SK-N-SH treated with all-trans-retinoic acid at 6 μM for 48 hours (cell line): ENCODE measurements at places on chromosomes 13 and 19.

GRCh38 chr13:30024125-30024865, 173.9 kb upstream of the UBL3 start:
- no peak for ATAC-seq

- no peak for ATAC-seq
Measured at GRCh38 chr19:5131506-5132205, 162.7 kb downstream of the KDM4B start.

- ATAC-seq = peak; percentile 77
Measured at GRCh38 chr19:1746401-1747284, 6.7 kb upstream of the ONECUT3 start.

GRCh38 chr13:65914716-65915115, 1315.4 kb downstream of the PCDH9 start:
- peak; percentile 31; the same call in 2 of the 3 replicates for ATAC-seq

DNA sequence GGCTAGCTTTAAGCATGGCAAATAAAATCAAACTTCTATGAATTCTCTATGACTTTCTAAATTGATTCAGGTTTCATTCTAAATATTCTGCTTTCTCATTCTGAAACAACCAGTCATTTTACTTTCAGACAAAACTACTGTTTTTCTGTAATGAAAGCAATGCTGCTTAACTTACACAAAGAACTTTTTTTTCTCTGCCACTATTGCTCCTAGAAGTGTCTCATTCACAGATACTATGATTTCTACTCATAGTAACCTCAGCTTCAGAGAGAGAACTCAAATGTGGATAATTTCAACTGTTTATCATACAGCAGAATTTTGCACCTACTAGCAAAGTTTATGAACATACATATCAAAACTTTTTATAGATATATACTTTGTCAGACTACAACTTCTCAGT, 724.6 kb downstream of the SLITRK5 start:
- ATAC-seq = no peak

GRCh38 chr13:85693889-85694511, 105.2 kb downstream of the SLITRK6 start:
- peak; percentile 92 for ATAC-seq

DNA sequence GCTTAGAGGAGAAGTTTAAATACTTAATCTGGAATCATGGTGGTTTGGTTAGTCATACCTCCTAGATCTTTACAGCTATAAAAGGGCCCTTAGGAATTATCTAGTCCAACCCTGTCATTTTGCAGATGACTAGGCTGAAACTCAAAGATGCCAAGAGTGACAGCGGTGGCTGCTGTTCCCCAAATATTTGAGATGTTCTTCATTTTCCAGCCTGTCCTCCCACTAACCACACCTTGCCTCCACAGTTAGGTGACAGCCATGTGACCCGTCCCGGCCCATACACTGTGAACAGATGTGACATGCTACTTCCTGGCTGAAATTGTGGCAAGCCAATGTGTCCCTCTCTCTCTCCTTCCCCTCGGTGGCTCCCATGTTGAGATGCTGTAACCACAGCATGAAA, 225.5 kb upstream of the IPO5 start:
- ATAC-seq = no peak

DNA sequence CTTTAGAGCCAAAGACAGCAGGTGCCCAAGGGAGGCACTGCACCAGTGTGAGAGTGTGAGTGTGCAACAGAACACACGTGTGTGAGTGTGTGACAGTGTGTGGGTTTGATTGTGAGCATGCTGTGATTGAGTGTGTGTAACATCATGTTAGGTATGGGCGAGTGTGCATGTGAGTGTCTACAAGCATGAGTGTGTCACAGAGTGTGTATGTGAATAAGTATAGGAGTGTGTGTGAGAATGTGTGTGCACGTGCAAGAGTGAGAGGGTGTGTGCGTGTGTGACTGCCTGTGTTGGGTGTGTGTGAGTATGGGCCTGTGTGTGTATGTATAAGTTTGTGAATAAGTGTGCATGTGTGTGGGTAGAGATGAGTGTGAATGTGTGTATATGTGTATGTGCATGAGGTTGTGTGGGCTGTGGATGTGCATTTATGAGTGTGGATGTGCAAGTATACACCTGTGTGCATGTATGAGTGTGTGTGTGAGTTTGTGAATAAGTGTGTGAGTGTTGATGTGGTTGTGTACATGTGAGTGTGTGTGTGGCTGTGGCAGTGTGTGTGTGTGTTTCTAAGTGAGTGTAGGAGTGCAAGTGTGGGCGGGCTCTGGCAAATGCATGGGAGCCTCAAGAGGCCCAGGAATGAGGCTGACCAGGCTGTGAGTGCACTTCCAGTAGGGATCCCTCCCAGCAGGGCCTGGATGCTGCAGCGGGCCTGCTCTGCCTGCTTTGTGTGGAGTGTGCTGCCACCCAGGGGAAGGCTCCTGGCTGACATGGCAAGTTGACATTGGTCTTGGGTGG, 198.4 kb downstream of the COL4A1 start:
- ATAC-seq = peak; percentile 92

DNA sequence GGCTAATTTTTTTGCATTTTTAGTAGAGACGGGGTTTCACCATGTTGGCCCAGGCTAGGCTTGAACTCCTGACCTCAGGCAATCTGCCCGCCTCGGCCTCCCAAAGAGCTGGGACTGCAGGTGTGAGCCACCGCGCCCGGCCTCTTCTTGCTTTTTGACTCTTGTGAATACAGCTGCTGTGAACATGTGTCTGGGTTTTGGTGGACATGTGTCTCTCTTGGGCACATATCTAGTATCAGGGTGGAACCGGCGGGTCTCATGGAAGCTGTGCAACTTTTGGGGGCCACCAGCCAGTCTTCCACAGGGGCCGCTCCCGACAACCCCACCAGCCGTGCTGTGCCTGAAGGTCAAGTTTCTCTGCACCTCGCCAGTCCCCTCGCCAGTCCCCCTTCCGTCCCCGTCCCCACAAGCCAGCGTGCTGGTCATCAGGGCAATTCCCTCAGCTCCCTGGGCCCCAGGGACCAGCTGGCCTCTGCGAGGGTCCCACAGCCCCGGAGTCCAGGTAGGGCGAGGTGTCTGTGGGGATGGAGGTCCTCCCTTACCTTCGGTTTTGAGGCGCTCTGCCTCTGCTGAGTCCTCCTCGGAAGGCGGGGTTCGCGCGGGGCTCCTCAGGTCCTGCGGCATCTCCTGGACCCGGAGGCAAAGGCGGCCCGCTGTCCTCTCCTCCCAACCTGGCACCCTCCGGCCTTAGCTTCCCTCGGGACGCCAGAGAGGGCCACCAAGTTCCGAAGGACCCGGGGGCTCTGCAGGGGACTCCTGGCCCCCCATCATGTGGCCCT, 16.3 kb downstream of the SGTA start:
- ATAC-seq = no peak

- ATAC-seq = no peak
Measured at GRCh38 chr13:89930861-89931260, 1416.6 kb upstream of the MIR17HG start.

GRCh38 chr13:111361873-111362648, 41.6 kb downstream of the TEX29 start:
- ATAC-seq = no peak

DNA sequence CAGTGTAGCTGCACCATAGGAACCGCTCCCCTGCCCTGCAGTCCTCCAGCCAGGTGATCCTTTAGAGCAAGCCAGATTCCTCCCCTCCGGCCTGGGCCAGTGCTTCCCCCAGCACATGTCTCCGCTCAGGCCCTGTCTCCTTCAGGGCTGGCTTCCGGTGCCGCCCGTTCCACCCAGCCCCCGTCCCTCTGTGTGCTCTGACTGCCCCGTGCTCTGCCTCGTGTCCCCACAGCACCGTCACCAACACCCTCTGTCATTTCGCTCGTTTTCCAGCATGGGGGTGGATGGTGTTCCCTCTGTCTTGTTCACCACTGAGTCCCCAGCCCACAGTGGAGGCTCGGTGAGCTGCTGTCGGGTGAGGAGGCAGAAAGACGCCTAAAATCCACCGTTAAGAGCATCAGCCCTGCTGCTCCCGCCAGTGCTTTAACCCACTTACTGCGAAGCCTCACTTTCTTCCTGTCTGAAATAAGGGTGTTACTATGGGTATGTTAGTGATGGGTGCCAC, 54.5 kb downstream of the TSSK6 start:
- ATAC-seq = no peak

GRCh38 chr19:11663181-11663591, 65.9 kb downstream of the ZNF627 start:
- no peak for ATAC-seq

- no peak for ATAC-seq
Measured at GRCh38 chr19:55600662-55601028, 557 bp downstream of the ZNF524 start.

GRCh38 chr19:28429356-28429755, 783.6 kb downstream of the UQCRFS1 start:
- ATAC-seq = no peak

DNA sequence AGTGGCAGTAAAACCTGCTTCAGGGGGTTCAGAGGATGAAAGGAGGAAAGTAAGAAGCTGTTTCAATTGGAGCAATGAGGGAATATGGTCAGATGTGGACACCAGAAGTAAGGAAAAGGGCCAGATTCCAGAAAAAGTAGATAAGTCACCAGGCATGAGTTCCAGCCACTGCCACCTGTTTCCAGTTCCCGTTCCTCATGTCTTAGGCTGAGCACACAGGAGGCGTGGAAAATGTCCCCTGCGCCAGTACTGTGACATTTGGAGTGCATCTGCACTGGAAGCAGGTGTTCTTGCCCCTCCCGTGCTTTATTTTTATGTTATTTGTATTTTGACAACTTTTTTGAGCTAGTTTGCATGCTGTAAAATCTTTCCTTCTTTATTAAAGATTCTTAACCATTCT, 25.3 kb downstream of the LMO7 start:
- ATAC-seq = peak; percentile 42

GRCh38 chr13:94703721-94704314, 8.5 kb downstream of the SOX21 start:
- ATAC-seq = no peak

GRCh38 chr19:45123440-45123850, 30.5 kb downstream of the PPP1R37 start:
- ATAC-seq = no peak

GRCh38 chr19:29535214-29535831, 9.5 kb downstream of the VSTM2B start:
- ATAC-seq = no peak

DNA sequence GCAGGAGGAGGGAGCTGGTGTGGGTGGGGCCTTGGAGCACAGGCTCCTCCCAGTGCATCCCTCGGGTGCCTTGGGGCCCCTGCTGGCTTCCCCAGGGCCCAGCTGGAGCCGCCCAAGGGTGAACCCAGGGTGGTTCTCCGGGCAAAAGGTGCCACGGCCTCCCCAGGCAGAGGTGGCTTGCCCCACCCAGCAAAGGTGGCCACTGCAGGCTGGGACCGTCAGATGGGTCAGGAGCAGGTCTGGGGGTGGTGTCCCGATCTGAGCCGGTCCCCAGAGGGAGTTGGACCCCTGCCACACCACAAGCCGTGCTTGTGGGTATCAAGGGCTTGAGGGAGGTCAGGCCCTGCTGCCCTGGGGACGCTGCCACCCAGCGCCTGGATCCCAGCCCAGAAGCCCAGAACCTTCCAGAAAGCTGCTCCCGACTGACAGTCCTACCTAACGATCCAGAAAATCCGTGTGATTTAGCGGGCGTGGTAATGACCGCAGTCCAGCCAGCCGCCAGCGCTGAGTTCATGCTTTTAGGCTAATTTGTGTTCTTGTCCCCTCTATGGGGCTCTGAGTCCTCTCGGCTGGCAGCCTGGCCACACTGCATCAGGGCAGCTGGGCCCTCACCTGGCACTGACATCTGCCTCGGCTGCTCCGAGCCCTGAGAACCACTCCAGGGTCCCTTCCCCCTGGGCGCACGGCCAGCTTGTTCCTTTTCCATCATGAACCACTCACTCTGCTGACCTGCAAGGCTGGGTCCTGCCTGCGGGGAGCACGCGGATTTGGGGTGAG, 5.0 kb upstream of the GRIN3B start:
- no peak for ATAC-seq

- ATAC-seq = peak; percentile 19
Measured at GRCh38 chr13:75356421-75356820, 125.5 kb downstream of the TBC1D4 start.

DNA sequence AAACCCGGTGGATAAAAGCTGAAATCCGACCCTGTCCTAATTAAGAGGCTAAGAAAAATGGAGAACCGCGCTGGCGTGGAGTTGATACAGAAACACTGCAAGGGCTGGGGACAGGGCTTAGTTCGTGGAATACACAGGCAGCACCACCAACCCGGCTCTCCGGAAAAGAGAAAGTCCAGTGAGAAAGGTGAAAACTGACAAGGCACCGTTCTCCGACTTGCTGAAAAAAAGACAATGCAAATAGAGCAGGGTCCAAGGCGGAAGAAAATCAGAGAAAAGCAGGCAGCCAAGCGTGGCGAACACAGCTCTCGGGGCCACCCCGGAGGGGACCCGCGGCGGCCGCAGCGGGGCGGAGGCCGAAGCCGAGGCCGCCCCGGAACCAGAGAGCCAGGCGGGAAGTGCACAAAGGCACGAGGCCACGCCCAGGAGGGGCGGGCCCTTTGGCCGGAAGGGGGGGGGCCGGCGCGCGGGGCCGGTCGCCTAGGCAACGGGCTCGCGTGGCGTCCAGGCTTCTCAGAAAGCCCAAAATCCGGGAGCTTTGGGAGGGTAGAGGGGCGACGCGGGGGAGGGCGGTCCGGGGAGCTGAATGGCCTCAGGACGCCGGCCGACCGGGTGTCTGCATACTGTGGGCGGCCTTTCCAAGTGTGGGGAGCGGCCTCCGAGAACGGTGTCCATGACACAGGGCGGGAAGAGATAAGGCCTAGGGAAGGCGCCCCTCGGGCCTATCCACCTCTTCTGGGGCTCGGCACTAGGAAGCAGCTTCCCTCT, 1.2 kb upstream of the ING1 start:
- peak; percentile 54 for ATAC-seq

DNA sequence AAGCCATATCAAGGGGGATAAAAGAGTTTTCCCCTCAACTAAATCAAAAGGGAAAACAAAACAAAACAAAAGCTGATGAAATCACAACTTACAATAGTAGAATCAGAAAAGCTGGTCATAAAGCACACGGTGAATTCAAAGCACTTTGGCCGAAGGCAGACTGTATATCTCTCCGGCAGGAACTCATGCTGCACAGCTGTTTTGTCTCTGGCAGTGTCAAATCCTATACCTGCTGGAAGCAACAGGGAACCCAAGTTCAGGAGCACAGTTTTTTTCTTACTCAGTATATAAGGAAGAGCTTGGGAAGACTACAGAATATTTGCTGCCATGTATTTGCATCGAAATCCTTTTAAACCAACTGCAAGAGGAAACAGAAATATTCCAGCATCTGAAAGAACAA, 213.7 kb downstream of the RFC3 start:
- no peak for ATAC-seq

- ATAC-seq = no peak
Measured at GRCh38 chr13:58876473-58876872, 1244.9 kb downstream of the PCDH17 start.

DNA sequence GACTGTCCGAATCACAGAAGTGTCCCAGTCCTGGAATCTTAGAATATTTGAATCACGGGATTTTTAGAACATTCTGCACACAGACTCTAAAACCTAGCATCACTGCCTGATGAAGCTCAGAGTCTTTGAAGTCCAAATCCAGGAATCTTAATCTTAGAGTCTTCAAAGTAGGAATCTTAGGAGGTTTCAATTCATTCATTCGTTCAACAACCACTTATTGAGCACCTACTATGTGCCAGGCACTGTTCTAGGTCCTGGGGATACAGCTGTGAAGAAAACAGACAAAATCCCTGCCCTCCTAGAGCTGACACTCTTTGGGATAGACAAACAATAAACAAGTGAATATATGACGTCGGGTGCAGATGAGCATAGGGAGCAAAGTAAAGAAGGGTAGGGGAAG, 1.7 kb downstream of the RTN2 start:
- ATAC-seq = no peak

GRCh38 chr13:50901701-50902100, 7.9 kb upstream of the RNASEH2B start:
- ATAC-seq = no peak
